M059J (cell line): ENCODE measurements at places on chromosomes 7 and 10. TPM values are rescaled to one million over a fixed set of nuclear protein-coding genes. Genes with fewer than 3 reads are reported as not detected.

DNA sequence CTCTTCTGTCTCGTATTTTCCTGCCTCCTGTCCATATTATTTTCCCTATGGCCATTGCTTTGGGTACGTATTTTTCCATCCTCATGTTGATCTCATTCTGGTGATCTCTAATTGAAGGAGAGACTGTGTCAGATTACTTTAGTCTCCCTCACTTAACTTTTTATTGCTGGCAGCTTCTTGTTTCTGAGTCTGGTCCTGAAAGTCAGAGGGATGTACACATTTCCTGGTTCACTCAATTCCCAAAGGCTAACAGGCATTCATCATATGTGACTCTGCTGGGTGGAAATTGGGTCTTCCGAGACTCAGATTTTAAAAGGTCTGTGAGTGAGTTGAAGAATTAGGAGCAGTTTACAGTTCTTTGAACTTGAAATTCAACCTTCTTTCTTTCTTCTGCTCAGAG lies 10.9 kb downstream of the UMAD1 start:
- no peak for DNase-seq

Gene RTKN2
- total RNA-seq: 7.9 and 8.4 TPM in 2 replicates

Gene C10orf53
- total RNA-seq: not detected in 2 replicates

Gene ATP6V0A4
- total RNA-seq: 0.20 and 0.91 TPM in 2 replicates

Gene SLC16A12
- total RNA-seq: 0.32 and 1.0 TPM in 2 replicates

Gene INHBA
- 2.1 and 5.2 TPM in 2 replicates for total RNA-seq

Gene FAM25C
- total RNA-seq: not detected in 2 replicates
